AG08396 (cell line): ENCODE measurements at places on chromosomes 1 and 21.

DNA sequence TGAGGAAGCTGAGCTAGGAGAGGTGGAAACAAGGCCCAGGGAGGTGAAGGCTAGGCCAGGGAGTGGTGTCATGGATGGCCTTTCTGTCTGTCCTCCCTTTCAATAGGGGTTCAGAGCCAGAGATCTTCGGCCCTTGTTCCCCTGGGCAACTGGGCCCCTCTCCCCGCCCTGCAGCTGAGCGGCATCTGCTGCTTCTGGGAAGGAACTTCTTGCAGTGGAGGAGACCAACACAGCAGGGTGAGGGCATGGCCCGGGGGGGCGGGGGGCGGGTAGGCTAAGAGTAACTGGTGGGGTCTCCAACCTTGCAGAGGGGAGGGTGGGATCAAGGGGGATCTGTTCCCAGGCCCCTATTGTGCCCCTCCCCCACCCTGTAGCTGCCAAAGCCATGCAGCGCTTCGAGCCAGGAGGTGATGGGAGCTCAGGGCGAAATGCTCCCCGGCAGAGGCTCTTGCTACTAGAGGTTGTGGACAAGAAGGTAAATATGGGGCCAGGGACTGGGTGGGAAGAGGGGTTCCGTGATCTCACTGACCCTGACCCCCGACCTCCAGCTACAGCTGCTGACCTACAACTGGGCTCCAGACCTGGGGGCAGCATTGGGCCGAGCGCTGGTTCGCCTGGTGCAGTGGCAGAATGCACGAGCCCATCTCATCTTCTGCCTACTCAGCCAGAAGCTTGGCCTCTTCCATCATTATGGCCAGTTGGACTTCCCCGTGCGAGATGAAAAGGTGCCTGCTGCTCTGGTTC lies 11.7 kb downstream of the HYI start:
- DNase-seq, result no peak

- no peak for DNase-seq
These were observed 3.8 kb upstream of the ZNF648 start for GRCh38 chr1:182065126-182065845.

DNA sequence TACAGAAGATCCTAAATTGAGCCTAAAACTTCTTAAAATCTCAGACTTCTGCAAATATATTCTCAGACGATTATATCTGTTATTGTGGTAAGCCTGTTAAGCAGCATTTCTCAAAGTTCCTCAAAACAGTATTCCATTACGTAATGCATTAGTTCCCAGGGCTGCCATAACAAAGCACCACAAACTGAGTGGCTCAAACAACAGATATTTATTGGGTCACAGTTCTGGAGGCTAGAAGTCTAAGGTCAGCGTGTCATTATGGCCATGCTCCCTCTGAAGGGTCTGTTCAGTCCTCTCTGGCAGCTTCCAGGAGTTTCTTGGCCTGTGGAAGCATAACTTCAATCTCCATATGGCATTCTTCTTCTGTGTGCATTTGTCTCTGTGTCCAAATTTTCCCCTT lies 103.5 kb upstream of the ST6GALNAC5 start:
- no peak for DNase-seq

- DNase-seq, result no peak
These were observed 41.8 kb downstream of the FLVCR1 start for GRCh38 chr1:212899845-212900244.

- DNase-seq, result no peak
These were observed 38.9 kb downstream of the CCDC18 start for GRCh38 chr1:93219443-93219842.

DNA sequence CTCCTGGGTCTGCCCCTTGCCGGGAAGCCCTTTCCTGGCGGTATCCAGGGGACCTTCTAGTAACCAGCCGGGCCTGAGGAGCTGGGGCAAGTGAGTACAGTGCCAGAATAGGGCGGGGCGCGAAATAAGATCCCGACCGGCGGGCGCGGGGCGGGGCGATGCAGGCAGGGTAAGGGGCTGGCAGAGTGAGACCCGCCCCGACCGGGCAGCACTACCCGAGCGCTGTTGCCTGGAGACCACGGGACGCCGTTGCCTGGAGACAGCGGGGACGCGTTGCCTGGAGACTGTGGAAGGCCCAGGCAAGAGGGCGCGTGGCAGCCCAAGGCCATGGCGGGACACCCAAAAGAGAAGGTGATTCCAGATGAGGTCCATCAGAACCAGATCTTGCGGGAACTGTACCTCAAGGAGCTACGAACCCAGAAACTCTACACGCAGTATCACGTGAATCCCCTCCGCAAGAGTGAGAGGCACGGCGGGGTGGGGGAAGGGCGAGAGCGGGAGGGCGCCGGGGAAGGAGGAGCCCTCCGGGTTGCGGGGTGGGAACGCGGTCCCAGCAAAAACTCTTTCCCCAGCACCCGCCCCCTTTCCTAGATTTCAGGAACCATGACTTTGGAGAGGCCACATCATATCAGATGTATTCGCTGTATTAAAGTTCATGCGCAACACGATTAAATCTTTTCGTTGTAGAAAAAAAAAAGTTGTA lies 24.3 kb downstream of the EBNA1BP2 start:
- peak; percentile 76 for DNase-seq

- no peak for DNase-seq
These were observed 62.6 kb downstream of the ARHGEF16 start for GRCh38 chr1:3516911-3517675.

- no peak for DNase-seq
These were observed 11.7 kb downstream of the CD244 start for GRCh38 chr1:160850993-160851392.

GRCh38 chr1:40232444-40232843 lies 15.3 kb upstream of the TMCO2 start:
- no peak for DNase-seq

- no peak for DNase-seq
These were observed 72.4 kb downstream of the ABCA4 start for GRCh38 chr1:94048413-94049164.

DNA sequence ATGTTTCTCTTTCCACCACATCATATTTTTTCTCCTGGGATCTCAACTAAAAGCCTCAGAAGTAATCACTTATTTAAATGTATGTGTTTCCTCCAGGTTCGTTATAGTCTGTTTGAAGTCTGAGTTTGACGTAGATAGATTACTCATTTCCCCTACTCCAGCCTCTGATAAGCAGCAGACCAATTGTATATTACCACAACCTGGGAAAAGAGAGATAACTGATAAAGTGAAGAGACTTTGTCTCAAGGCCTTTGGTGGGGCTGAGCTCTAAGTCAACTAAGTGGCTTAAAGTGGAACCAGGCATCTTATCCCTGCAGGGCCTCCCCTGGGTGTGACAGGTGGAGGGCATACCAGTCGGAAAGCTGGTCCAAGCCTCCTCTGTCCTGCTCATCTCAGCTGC lies 34.9 kb upstream of the CACNA1E start:
- DNase-seq, result no peak

DNA sequence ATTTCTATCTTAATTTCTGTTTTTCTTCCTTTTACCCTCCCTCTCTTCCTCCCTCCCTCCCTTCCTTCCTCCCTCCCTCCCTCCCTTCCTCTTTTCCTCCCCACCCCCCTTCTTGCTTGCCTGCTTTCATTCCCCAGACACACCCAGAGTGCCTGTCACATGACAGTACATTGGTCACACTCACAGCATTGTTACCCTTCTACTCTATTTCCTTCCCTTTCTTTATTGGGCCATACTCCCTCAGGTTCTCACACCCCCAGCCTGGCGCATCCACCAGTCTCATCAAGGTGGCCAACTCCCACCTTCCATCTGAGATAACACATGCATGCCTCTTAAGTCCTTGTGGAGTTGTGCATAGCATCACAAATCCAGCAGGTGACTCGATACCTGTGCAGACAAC lies 10.9 kb downstream of the TMPRSS3 start:
- DNase-seq, result no peak

DNA sequence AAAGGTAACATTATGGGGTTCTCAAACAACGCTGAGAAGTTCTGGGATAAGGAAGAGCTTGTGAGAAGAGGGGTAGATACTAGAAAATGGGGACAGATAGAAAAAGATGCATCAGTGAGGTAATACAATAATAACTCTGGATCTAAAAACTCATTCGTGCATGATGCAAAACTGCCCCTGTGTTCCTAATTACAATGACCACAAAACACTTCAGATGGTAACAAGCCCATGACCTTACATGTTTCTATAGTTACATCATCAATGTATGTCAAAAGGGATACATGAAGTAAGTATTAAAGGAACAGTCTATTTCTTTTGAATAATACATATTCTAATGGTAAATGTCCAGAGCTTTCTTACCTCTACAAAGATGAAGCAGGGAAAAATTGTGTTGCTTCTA lies 110.6 kb upstream of the PLPPR5 start:
- DNase-seq, result no peak

- DNase-seq, result no peak
These were observed 8.1 kb upstream of the TSPAN1 start for GRCh38 chr1:46166521-46167462.

GRCh38 chr1:36207339-36207738 lies 16.9 kb upstream of the THRAP3 start:
- DNase-seq, result peak; percentile 63

DNA sequence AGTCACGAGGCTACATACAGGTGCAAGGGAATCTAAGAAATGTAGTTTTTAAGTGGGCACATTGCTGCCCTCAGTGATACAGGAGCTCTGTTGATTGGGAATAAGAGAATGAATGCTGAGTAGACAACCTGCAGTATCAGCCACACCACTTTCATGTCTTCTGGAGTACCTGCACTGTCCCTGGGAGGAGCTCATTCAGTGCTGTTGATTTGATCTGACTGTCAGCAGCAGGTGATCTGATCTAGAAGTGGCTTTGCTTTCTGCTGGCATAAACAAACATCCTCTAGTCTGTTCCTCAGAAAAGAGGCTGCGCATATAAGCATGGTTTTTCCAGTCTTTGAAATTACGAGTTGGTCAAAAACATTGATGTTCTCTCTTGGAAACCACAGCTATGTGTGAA lies 35.5 kb upstream of the LRRC52 start:
- no peak for DNase-seq

DNA sequence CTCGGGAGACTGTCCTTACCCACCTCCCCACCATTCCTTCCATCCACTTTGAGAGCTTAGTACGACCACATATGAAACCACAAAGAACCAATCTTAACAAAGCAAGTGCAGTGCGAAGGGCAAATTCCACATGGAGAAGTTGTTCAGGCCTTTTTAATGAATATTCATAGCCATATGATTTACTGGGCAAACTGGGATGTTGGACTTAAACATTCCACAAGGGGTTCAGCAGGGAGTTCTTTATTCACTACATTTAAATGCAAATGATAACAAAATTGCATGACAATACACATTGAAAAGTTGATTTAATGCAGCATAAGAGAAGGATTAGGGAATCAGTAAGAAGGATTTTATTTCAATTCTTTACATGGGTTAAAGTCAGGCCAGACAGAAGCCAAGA lies 14.7 kb downstream of the NMNAT2 start:
- DNase-seq, result no peak

DNA sequence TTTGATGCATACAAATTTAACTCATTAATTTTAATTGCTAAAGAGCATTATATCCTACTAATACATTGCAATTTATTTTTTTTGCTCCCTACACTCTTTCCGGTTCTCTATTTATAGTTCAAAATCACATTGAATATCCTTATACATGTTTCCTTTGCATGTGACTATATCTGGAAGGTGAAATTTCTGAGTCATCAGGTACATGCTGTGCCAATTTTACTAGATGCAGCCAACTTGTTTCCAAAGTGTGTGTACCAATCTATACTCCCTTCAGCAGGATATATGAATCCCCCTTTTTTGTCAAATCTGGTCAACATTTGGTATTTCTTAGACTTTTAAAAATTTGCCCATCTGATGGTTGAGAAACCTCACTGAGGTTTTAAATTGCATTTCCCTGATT lies 602.9 kb upstream of the CAMK1G start:
- no peak for DNase-seq

GRCh38 chr1:234106032-234106431 lies 201.6 kb downstream of the SLC35F3 start:
- DNase-seq, result no peak

DNA sequence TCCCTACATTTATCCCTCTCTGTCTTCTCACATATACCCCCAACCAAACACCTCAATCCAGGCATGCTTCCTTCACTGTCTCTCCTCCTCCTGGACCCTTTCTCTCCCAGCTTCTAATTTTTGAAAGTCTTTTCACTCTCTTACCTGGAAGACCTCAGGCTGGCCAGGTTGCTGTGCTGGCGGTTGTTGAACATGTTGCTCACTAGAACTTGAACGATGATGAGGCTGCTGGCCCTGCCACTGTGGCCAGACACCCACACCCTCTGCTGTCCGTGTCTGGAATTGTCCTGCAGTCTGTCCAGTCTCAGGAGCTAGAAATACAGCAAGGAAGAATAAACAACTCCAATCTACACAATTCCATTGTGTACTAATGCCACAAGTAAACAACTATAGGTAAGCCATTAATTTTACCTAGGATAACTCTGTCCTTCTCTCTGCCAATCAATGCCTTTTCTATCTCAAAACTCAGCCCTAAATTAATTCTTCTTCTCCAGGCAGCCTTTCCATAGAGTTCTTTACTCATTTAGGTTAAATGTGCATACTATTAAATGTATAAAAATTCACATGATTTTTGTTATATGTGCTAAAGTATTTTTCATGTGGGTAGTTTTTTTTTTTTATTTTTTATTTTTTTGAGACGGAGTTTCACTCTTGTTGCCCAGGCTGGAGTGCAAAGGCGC lies 5.1 kb upstream of the CTSK start:
- peak; percentile 73 for DNase-seq

DNA sequence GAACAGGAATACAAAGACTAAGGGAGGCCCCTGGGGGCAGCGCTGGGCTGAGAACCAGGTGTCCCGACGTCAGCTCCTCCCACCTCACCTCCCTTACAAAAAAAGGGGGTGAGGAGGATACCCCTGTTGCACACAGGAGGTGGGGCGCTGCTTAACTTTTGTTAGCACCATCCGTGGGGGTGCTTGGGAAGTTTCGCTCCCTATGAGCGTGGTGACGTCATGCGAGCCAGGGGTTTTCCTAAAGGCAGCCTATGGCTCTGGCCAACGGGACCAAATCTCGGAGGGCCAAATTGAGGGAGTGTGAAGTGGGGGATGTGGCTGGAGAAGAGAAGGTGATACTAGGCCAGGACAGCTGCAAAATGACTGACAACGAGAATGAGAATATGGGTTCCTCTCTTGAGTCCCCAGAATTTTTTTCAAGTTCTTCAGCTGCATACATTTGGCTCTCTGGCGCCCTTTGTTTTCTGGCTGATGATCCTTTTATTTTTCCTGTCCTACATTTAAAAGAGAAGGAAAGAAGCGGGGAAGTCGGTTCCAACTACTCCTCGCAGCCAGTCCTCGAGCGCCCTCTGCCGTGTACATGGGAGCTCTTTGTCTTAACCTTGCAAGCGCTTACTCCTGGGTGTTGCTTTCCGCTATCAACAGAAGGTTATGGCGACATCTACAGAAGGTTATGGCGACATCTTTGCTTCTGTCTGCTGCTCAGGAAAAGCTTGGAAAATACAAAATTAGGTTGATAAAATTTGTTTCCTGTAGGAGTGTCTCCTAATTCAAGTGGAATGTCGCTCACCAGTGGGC lies 48.0 kb upstream of the ZC3H11B start:
- peak; percentile 55 for DNase-seq

DNA sequence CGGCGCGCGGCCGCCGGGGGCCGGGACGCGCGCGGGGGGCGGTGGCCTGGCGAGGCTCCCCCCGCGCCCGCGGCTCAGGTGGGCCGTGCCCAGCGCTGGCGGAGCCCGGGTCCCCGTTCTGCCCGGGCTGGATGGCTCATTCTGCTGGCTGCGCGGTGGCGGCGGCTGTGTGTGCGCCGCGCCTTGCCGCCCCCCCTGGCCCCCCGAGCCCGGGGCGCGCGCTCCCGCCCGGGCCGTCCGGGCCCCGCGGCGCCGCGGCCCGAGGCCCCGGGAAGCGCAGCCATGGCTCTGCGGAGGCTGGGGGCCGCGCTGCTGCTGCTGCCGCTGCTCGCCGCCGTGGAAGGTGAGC lies at the start of gene EPHB2:
EPHB2 (plus strand) TSS at position 139 of the 349 bp plus-strand sequence; CDS start at position 283, 144 bp downstream.
- peak; percentile 92 for DNase-seq
